ENCODE measurements at places on chromosomes 13 and 19.
A peak's percentile ranks its signal among the peaks of the same experiment; 100 is the strongest.

- DNase-seq: no peak
These were observed 1.7 kb upstream of the KLK13 start for GRCh38 chr19:51066393-51067186.

- DNase-seq: no peak
These were observed 28.5 kb downstream of the GARRE1 start for GRCh38 chr19:34282611-34283519.

- DNase-seq: peak; percentile 83
These were observed at the start of gene ZNF677 for GRCh38 chr19:53254411-53255341. Gene ZNF677, minus strand, starts transcription at chr19:53254873. Its CDS starts 3,323 bp downstream, at chr19:53251550.

DNA sequence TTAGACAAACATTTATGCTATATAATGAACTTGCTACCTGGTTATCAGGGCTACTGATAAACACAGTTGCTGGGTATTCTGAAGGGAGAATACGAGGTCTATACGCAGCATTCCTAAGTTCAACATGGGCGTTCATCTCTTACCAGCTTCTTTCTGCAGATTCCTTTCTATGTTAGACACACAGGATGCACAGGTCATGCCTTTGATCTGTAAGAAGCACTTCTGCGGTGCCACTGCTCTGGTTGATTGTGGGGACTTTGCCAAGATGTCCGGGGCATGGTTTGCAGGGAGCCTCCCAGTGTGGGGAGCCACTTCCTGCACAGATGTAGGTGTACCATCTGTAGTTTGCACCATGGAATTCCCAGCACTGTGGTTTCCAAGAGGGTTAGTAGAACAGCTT is 40.9 kb downstream of the ATP7B start:
- DNase-seq: peak; percentile 54

DNA sequence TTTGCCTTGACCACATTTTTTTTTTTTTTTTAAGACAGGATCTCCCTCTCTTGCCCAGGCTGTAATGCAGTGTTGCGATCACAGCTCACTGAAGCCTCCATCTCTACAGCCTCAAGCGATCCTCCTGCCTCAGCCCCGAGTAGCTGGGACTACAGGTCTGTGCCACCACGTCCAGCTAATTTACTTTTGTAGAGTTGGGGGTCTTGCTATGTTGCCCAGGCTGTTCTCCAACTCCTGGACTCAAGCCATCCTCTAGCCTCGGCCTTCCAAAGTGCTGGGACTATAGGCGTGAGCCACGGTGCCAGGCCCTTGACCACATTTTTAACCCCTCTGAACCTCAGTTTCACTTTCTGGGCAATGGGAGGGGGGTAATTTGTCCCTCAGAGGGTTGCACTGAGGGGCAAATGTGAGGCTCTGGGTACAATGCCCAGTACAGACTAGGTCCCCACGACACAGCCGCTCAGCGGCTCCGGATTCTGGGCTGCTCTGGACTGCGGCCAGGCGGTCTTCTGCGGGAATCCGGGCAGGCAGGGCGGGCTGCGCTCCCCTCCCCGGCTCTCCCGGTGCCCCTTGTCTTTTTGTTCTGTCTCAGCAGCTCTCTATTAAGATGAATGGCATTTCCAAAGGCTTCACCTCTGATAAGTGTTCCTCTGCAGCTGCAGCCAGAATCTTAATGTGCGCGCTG is 3.8 kb upstream of the ALOX5AP start:
- DNase-seq: no peak

DNA sequence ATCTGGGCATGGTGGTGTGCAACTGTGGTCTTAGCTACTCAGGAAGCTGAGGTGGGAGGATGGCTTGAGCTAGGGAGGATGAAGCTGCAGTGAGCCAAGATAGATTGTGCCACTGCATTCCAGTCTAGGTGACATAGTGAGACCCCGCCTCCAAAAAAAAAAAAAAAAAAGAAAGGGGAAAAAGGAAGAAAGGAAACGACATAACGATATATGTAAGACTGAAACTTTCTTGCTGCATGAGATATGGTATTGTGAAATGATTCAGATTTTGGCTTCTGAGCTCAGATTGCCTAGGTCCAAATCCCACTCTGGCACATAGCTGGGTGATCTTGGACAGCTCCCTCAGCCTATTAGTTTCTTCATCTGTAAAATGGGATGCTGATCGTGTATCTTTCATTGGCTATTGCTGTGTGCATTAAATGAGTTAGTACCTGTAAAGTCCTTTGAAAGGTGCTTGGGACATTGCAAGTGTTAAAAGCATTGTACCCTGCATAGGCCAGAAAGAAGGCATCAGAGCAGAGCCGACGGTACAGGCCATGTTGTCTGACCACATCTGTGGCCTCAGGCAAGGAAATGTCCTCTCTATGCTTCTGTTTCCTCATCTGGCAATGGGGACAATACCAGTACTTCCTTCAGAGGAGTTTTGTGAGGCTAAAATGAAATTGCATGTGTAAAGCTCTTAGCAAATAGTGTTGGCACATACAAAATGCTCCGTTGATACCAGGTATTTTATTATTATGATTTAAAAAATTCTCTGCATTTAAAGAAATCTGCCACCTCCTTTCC is 32.6 kb upstream of the SLC46A3 start:
- DNase-seq: no peak

GRCh38 chr19:14375582-14376291 is 5.5 kb upstream of the ADGRE5 start:
- DNase-seq: no peak

DNA sequence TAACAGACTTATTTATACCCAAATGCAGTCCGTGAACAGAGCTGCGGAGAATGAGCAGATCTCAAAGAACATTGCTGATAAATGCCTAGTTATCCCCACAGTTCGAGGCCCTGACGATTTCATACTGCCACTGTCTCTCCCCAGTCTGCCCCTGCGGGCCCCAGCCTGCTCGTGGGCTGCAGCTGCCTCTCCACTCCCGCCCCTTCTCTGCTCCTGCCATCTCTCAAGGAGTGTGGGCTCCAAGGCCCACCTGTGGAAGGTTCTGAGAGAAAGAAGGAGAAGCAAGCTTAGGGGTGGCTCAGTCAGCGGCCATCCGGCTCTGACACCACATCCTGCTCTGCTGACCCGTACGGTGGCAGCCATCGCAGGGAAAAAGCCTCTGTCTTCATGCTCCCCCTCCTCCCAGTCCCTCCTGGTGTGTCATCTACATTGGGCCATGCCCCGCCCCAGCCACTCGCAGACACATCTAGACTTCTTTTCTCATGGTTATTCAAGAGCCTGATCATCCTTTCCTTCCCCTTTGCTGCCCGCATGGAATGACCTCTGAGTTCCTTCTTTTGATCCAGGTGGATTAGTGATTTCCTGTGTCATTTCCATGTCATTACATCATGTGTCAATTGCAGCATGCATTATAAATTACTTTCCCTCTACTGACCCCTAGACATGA is 52.0 kb downstream of the EPS15L1 start:
- no peak for DNase-seq

DNA sequence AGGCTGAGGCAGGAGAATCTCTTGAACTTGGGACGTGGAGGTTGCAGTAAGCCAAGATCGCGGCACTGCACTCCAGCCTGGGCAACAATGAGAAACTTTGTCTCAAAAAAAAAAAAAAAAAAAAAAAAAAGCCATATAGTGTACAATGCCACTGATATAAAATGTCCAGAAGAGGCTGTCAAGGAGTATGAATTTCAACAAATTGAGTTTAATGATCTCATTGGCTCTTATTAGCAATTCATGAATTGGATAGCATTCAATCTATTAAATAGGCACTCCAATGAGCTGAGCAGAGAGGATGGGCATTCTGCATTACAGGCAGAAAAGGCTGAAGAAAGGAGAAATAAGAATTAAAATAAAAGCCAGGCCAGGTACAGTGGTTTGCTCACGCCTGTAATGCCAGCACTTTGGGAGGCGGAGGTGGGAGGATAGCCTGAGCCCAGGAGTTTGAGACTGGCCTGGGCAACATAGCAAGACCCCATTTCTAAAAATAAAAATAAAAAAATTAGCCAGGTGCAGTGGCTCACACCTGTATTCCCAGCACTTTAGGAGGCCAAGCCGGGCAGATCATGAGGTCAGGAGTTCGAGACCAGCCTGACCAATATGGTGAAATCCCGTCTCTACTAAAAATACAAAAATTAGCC is 757 bp upstream of the LMNB2 start:
- DNase-seq: no peak

DNA sequence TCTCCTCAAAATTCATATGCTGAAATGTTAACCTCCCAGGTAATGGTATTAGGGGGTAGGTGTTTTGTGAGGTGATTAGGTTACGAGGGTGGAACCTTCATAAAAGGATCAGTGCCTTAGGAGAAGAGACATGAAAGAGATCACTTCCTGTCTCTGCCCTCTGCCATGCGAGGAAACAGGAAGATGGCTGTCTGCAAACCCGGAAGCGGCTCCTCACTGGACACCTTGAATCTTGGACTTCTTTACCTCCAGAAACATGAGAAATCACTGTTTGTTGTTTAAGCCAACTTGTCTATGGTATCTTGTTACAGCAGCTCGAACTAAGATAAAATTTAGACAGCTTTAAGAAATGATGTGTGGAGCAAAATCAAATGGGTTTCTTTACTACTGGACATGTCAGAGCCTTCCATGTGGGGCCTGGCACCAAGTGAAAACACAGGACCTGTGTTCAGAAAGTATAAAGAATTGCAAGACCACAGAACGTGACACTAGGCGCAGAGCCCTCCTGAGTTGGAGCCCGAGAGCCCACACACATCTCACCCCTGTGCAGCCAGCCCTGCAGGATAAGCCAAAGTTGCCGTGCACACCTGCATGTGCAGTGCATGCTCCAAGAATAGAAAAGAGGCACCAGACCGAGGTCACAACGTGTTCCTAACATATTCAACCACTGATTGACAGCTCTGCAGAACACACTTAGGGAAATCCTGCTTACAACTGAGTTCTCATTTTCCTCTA is 112.5 kb upstream of the UQCRFS1 start:
- DNase-seq: no peak

DNA sequence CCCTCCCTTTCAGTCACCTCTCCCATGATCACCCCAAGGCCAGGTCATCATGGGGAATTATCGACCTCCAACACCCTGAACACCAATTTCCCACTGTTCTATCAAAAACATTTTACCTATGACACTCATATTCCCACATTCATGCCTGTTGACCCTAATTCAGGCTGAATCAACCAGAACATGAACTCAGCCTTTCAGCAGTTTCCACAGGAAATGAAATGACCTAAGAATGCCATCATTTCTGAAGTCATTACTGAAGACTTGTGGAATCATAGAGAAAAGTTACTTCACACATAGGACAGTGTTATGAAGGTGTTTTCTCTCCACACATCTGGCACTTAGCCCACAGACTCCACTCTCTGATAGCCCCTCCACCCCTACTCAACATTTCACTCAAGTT is 29.9 kb upstream of the FAM124A start:
- DNase-seq: no peak

- no peak for DNase-seq
These were observed 5.0 kb downstream of the SGTA start for GRCh38 chr19:2777952-2778683.

DNA sequence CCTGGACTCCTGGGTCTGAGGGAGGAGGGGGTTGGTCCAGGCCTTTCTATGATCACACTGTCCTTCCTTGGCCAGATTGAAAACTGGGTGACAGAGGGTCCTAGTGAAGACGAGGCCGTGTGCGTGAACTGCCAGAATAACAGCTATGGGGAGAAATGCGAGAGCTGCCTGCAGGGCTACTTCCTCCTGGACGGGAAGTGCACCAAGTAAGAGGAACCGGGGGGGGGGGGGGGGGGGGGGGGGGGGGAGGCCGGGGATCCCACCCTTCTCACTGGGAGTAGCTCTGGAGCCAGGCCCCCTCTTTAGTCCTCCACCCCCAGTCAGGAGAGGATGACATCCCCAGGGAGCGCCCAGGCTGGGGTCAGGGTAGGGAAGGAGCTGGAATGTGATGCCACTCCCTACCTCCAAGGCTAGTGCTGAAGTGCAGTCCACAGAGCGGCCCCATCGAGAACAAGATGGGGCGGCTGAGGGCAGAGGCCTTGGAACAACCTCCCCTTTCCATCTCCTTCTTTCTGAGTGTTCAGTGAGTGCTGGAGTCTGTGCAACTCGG is 19.4 kb downstream of the CNFN start:
- no peak for DNase-seq

GRCh38 chr13:29474991-29475390 is 120.5 kb downstream of the SLC7A1 start:
- no peak for DNase-seq

GRCh38 chr13:100510208-100510957 is 78.2 kb downstream of the GGACT start:
- no peak for DNase-seq

DNA sequence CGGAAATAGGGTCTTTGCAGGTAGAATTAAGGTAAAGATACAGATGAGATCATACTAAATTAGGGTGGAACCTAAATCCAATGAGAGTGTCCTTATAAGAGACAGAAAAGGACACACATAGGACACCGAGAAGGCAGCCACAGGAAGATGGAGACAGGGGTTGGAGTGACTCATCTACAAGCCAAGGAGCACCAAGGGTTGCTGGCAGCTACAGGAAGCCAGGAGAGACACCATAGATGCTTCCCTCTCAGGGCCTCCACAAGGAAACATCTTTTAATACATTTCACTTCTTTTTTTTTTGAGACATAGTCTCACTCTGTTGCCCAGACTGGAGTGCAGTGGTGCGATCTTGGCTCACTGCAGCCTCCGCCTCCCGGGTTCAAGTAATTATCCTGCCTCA is 10.1 kb downstream of the TMEM143 start:
- no peak for DNase-seq

GRCh38 chr19:2807379-2808128 is 12.1 kb upstream of the ZNF554 start:
- DNase-seq: no peak

DNA sequence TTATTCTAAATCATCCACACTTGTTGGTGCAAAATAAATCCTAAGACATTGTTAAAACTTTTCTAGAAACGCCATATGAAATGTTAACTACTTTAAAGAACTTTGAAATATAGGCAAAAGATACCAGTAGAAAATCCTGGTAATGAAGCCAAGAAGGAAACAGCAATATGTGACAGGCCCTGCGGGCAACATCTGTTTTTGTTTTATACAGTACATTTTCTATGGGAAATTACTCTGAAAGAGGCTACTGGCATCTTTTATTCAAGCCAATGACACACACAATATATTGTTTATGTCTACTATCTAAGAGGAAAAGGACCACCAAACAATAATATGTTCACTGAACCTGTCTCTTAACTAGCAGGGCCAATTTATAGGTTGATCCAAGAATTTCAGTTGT is 829.7 kb downstream of the PCDH17 start:
- no peak for DNase-seq

DNA sequence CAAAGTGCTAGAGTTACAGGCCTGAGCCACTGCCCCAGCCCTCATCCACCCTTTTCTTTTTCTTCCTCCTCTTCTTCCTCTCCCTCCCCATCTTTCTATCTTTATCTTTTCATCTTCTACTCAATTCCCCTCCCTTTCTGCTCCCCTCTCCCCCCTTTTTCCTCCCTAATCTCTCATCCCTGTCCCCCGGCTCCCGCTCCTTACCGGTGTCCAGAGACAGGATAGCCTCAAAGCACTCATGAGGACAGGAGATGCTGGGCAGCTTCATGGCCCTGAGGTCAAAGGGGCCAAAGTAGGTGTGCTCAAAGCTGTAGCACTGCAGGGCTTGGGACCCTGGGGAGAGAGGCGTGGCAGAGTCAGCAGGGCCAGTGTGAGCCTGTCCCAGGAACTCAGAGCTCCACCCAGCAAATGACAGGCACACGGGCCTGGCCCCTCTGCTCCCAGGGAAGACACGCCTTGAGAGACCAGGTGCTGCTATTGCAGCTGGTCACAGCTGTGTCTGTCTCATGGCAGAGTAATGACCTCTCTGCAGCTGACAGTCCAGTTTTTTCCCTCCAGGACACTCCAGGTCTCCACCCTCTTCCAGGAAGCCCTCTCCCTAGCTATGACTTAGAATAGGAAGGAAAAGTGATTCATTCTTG is 2.6 kb downstream of the LYPD5 start:
- no peak for DNase-seq
